ENCODE measurements at places on chromosomes 1 and 21. TPM values are rescaled to one million over a fixed set of nuclear protein-coding genes. Genes with fewer than 3 reads are reported as not detected.

Gene GBP4
- 22.3 TPM for polyA plus RNA-seq

Gene CHI3L2
- polyA plus RNA-seq: 0.44 TPM

Gene SPRR2D
- polyA plus RNA-seq: not detected

Gene AMY2A
- polyA plus RNA-seq: 0.37 TPM

Gene MATN1
- polyA plus RNA-seq: 0.42 TPM

Gene HPDL
- 1.8 TPM for polyA plus RNA-seq

Gene SELP
- 9.0 TPM for polyA plus RNA-seq

Gene CFAP57
- 5.9 TPM for polyA plus RNA-seq

Gene RCC1
- 41.3 TPM for polyA plus RNA-seq

Gene MNDA
- polyA plus RNA-seq: 6.9 TPM

Gene PAPPA2
- 0.20 TPM for polyA plus RNA-seq

Gene LCE1D
- not detected for polyA plus RNA-seq

GRCh38 chr1:52556641-52557360 is 3.9 kb upstream of the TUT4 start:
- DNase-seq: no peak

- no peak for DNase-seq
These were observed 12.5 kb upstream of the EFHD2 start for GRCh38 chr1:15397236-15397635.

- DNase-seq: no peak
These were observed 14.8 kb upstream of the NCMAP start for GRCh38 chr1:24540906-24541710.

GRCh38 chr1:1777950-1778662 is at the start of gene NADK:
Gene NADK, minus strand, starts transcription at chr1:1778470. Its CDS starts 13,064 bp downstream, at chr1:1765406.
- peak; percentile 42 for DNase-seq

DNA sequence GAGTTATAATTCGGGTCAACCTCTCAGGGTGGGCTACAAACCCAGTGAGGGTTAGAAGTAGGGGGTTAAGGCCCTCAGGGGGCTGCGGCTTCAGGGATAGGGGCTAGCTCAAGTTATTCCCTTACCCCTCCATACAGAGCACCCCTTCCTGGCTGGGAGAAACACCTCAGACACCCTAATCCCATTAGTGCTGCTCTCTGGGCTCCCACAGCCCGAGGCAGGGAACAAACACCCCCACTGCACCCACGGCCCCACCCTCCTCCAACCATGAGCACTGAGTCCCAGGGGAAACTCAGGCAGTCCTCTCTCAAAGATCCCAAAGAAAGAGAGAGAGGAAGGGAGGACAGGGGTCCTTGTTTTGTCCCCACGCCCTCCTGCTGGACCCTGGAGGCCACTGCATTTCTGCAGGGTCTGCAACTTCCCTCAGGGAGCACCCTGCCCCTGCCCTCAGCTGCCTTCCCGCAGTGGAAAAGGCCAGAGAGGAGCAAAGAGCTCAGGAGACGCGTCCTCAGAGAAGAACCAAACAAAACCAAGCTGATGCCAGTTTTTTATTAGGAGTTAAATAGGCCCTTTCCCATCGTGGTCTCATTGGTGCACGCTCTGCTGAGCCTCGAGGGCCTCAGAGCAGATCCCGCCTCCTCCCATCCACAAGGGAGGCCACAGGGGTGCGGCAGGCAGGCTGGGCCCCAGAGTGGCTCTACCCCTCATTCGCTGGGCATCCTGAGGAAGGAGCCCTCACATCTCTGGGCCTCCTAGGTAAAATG is 1.4 kb upstream of the S100A4 start:
- no peak for DNase-seq

GRCh38 chr1:87753366-87753765 is 424.7 kb downstream of the LMO4 start:
- no peak for DNase-seq

DNA sequence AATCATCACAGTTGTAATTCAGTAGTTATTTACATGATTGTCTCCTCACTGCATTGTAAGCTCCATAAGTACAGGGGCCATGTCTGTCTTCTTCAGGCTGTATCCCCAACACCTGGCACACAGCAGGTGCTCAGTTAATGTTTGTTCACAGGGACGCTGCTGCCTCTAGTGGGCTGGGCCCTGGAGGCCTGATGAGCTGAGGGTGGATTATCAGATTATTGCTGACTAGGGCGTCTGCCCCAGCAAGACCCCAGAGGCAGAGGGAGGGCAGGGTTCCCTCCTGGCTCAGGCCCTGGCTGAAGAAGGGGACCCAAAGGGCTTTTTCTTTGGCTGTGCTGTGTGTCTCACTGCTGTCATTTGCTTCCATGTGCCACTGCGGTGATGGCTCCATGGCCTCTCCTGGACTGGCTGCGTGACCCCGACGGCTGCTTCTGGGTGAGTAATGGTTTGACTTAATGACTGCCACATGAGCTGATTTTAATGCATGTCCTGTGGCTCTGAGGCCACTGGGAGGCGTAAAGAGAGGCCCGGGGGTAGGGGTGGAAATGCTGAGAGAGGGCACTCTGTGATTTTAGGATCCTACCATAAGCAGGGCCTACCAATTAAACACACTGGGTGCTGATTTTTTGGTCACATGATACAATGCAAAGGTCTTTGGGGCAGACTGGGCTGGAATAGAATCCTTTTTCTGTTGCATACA is 20.8 kb upstream of the EPB41 start:
- no peak for DNase-seq

DNA sequence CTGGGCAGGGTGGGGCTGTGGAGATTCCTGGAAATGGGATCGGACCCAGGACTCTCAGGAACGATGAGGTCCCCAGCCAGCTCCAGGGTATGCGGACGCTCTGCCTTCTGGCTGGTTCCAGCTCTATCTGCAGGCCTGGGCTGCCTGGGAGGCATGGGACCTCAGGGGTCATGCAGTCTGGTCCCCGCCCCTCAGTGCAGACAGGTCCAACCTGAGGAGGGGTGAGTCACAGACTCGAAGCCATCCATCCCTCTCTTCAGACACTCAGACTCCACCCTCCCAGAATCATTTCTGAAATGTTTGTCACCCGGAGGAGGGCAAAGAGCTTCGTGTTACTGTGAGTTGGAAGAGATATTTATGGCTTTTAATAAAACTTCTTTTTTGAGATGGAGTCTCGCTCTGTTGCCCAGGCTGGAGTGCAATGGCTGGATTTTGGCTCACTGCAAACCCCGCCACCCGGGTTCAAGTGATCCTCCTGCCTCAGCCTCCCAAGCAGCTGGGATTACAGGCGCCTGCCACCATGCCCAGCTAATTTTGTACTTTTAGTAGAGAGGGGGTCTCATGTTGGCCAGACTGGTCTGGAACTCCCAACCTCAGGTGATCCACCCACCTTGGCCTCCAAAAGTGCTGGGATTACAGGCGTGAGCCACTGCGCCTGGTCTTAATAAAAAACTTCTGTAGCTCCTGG is 5.9 kb upstream of the MYOM3 start:
- no peak for DNase-seq

GRCh38 chr1:56655991-56656613 is 11.0 kb downstream of the PRKAA2 start:
- DNase-seq: no peak

DNA sequence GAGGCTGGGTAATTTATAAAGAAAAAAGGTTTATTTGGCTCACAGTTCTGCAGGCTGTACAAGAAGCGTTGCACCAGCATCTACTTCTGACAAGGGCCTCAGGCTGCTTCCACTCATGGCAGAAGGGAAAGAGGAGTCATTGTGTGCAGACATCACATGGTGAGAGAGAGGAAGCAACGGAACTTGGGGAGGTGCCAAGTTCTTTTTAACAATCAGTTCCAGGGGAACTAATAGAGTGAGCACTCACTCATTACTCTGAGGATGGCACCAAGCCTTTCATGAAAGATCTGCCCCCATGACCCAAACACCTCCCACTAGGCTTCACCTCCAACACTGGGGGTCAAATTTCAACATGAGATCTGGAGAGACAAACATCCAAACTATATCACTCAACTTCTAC is 77.2 kb downstream of the DDAH1 start:
- peak; percentile 26 for DNase-seq

DNA sequence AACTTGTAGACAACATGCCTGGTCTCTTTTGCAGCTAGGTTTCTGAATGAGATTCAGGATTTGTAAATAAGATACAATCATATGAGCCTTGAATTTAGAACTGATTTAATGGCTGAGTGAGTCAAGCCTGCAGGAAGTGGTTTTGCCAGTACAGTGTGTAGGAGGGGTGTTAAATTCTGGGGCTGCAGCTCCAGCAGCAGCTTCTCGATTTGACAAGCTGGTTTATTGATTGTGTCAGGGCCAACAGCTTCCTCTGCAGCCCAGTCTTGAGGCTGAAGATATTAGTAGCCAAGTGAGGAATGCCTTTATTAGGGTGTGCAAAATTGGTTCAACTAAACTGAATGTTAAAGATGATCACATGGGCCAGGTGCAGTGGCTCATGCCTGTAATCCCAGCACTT is 11.5 kb upstream of the PLA2G5 start:
- DNase-seq: no peak

DNA sequence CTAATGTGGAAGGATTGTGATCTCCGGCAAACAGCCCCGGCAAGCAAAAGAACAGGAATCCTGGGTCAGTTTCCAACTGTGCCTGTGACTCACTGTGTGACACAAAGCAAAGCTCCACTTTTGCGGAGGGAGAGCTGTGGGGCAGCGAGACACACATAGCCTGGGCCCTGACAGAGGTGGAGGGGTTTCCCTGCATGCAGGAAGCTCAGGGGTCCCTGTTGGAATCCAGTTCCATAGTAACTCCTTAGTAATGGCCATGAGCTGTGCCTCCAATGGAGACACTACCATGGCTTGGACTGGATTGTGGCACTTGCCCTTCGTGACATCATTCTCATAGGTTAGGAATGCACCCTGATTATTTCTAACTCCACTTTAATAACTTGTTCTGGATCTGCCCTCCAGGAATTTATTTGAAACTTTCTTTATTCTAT is 47.0 kb upstream of the ATF3 start:
- no peak for DNase-seq

DNA sequence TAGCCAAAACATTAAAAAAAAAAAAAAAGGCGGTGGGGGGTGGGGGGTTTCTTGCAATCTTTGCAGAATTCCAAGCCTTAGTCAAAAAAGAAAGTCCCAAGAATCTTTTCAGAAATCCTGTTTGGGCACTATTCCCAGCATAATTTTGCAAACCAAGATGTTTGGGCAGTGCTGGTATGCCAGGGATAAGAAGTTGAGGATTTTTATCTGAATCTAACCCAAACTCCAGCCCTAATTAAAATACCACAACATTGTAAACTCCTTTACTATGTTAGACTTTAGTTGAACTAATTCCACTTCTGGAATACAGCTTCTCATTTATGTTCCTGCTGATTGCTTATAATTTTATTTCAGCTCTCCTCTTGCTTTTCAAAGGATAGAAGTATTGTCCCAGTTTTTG is 504.1 kb upstream of the ADGRL2 start:
- DNase-seq: no peak

DNA sequence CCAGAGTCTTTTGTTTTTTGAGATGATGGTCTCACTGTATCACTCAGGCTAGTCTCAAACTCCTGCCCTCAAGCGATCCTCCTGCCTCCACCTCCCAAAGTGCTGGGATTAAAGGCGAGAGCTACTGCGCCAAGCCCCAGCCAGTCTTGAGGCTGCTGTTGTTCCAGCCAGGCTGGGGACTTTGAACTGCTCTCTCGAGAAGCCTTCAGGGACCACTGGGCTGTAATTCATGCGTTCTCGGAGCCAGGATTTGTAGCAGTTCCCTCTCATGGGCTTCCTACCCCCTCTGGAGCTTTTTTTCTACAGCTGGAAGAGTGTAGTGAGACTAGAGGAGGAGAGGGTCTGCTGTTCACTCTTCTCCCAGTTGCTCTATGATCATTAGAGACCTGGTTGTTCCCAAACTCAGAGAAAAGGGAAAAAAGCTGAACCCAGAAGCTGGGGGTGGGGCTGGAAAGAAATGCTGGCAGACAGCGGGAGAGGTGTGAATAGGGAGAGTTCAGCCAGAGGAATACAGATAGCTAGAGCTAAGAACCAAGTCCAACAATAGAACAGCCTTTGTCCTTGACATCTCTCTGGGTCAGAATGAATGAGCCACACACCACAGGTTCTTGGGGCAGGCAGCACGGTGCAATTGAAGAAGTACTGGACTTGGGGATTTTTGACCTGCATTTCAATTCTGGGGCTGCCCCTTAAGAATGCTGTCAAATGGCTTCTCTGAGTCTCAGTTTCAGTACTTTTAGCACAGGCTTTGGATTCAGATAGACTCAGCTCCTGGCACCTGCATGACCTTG is 13.2 kb upstream of the SLC41A1 start:
- no peak for DNase-seq

DNA sequence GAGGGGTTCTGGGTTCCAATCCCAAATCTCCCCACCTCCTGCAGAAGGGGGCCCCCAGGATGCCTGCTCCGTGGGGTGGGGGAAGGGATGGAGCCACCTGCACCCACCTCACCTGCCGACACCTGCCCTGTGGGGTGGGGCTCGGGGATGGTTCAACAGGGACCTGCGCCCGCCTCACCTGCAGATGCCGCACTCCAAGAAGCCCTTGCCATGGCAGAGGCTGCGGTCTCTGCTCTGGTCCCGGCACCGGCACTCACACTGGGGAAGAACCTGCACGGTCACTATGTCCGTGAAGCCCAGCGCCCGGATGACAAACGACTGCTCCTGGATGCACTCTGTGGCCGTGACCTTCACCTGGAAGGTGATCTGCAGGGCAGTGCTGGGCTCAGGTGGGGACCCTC is 18.1 kb upstream of the PTTG1IP start:
- DNase-seq: no peak

GRCh38 chr1:206854401-206855129 is 10.9 kb upstream of the IL20 start:
- no peak for DNase-seq

DNA sequence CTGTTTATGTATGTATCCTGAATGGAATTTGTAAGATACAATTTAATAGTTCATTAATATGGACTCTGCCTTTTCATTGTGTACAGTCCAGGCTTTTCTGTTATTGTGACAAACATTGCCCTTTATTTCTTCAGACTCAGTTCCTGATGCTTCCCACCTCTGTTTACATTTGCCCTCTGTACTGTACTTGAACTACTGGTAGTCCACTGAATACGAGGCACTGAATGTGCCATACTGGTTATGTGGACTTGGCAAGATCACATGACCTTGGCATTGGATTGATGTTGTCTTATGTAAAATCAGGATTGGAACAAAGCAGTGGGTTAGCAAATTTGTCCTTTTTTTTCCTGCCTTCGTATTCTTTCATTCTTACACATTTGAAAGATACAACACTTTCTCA is 27.8 kb downstream of the RALGPS2 start:
- DNase-seq: no peak

DNA sequence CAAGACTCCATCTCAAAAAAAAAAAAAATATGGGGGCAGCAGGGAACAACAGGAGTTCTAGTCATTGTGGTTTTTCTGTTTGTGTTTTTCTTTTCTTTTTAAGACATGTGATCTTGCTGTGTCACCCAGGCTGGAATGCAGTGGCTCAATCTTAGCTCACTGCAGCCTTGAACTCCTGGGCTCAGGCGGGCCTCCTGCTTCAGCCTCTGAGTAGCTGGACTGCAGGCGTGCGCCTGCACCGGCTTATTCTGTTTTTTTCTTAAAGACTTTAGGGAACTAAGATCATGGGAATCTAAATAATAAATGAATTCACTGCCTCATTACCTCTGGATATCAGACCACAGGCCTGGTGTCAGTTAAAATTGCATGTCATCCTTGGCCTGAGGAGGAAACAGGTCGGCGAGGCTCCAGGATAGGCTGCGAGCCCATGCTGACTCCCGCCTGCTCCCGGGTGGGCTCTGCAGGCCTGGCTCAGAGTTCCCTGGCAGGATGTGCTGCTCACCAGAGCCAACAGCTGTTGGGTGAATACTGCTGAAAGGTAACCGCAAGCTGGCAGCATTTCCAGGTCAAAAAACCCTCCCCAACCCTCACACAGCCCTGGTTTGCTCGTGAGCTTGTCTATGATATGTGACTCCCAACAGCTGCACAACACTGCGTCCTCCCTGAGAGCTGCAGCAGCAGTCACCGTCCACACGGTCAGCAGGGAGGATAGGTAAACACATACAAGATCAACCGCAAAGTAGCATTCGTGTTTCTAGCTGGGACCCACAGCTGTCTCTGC is 58.1 kb downstream of the SCCPDH start:
- DNase-seq: no peak
